ENCODE measurements at places on chromosomes 7 and 10. TPM values are rescaled to one million over a fixed set of nuclear protein-coding genes. Genes with fewer than 3 reads are reported as not detected.

CHST15 gene
- 15.7 TPM for polyA plus RNA-seq

GRCh38 chr10:28797904-28798371 is 120.6 kb downstream of the BAMBI start:
- DNase-seq: no peak

GRCh38 chr7:127460077-127460476 is 67.6 kb upstream of the ZNF800 start:
- no peak for DNase-seq

GRCh38 chr10:5566614-5567013 is 41.9 kb downstream of the CALML3 start:
- no peak for DNase-seq

GRCh38 chr10:51368943-51369342 is 294.7 kb downstream of the PRKG1 start:
- DNase-seq: no peak

GRCh38 chr7:141695803-141696289 is 6.1 kb downstream of the DENND11 start:
- DNase-seq: no peak
